Right renal pelvis (tissue), 4 donors: ENCODE measurements at places on chromosomes 5 and 9.

GRCh38 chr9:94720846-94721549 lies 5.5 kb upstream of the AOPEP start:
- DNase-seq: no peak

DNA sequence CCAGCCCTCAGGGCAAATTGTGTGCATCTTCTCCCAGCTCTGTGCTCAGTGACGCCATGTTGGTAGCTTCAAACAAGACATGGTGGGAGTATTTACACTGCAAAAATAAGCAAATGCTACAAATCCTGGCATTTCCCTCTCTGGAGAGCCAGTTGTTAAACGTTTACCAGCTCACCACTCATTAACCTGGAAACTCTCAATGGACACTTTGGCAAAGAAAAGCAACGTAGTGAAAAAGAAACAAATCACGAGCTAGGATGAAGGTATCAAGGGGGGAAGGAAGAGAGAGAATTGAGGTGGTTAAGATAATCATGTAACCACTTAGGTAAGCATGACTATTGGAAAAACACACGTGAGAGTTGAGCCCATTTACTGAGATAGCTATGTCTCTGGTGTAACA lies 72.5 kb downstream of the MRPS30 start:
- DNase-seq: no peak

GRCh38 chr9:90838098-90838497 lies 36.5 kb downstream of the SYK start:
- DNase-seq: no peak

DNA sequence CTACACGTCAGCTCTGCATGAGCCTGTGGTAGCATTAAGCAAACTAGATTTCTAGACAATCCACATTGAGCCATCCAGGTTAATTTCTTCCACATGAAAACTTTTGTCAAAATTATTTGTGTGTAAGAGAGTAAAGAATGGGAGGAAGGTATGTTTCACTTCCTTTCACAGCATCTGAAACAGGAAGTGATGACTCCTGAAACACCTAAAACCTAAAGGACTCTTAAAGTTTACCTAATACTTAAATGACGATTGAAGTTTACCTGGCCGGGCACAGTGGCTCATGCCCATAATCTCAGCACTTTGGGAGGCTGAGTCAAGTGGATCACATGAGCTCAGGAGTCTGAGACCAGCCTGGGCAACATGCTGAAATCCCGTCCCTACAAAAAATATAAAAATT lies 223.8 kb downstream of the CEMIP2 start:
- no peak for DNase-seq

- no peak for DNase-seq
These were observed 18.4 kb upstream of the DDX41 start for GRCh38 chr5:177535125-177535524.

DNA sequence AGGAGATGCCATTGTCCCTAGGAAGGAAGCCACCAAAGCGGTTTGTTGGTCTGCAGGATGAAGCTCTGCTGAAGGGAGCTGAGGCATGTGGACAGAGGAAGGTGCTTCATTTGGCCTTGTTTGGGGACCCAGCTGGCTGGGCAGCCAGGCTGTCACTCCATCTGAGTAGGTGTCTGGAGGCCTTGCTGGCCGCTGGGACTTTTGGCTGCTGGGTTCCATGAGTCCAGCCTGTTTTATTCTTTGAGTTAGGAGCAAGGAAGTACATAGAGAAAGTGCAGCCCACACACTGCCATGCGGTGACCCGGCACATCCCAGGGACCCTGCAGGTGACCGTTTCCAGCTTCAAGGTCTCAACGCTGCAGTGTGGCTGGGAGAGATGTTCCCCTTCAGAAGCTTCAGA lies 251.2 kb upstream of the IRX4 start:
- DNase-seq: no peak

DNA sequence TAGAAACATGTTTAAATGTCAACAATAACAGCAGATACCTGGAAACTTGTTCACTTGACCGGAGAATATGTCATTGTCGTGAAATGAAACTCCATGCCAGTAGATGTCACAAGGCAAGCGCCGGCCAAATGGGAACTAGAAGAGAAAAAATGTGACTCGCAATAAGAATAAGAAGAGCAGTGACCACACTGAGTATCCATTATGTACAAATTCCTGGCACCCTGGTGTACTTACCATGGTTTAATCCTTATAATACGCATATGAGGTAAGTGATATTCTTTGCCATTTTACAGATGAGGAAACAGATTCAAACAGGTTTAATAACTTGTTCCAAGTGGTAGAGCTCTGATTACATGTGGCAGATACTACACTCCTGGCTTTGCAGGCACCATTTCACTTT lies 53.9 kb downstream of the TTLL11 start:
- DNase-seq: no peak

GRCh38 chr9:120920806-120921178 lies 5.8 kb downstream of the TRAF1 start:
- DNase-seq: no peak

GRCh38 chr9:102521097-102521755 lies 473.9 kb upstream of the CYLC2 start:
- no peak for DNase-seq

GRCh38 chr5:886036-886435 lies 6.6 kb downstream of the BRD9 start:
- no peak for DNase-seq

DNA sequence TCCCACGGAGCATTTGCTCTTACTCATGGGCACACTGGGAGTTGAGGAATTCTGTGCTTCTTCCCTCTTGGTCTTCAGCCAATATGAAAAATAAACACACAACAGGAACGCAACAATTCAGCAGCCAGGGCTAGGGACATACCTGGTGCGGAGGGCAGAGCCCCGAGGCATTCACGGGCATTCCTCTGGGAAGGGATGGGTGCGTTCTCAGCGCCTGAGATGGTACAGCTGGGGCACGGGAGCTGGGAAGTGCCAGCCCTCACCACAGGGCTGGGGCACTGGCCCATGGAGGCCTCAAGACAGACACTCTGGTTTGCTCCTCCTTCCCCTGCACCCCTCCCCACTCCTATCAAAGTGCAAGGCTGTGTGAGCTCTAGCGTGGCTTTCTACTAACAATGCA lies 2.1 kb downstream of the SLC6A3 start:
- DNase-seq: no peak

GRCh38 chr9:134445000-134445399 lies 118.7 kb downstream of the RXRA start:
- no peak for DNase-seq

DNA sequence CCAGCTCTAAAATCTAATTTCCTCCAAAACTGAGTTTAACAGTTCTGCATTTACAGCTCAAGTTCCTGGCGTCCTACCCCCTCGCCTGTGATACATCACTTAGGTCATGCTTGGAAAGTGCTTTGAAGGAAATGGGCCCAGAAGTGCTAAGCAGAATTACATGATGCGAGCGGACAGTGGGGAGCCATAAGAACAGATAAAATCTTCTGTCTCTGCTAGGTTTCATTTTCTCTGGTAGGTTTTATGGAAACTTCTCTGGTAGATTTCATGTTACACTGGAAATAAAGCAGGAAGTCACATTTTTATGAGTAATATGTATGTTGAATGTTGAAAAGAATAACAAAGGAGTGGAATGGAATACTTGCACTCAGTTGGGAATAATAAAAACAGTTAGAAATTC lies 138.3 kb downstream of the ZDHHC21 start:
- no peak for DNase-seq

DNA sequence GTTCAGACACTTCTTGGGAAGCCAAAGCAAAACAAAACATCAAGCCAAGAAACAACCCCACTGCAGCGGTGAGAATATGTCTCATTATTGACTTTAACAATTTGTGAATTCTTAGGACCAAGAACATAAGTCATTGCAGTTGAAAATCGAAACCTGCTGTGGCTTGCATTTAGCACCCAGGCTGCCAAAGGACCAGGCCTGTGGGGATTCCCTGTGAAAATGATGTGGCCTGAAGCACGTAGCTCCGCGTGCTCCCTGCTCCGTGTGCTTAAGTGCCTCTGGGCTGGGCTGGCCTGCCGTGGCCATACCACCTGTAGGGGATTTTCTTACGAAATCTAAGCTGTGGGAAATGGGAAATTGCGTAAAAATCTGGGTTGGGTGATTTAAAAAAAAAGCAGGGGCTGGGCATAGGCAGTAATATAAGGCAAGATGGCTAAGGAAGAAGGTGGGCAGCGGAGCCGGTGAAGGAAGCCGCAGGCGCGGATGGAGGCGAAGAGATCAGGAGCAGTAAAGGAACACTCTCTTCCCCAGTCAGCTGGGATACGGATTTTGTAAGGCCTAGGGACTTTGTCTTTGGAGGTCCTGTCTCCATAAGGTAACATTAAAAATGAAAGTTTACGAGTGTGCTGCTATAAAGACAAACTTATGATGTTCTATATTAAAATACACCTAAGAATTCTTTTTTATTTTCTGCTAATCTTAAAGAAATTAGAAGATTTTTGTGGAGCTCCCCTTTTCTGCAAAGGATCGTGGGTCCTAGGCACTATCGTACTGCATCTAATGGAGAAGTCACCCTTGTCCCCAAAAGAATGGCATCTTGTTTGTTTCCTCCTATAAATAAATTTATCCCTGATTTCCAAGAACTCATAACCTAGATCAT lies 189.6 kb upstream of the SEMA6A start:
- DNase-seq: no peak

- DNase-seq: no peak
These were observed 527.5 kb upstream of the NMUR2 start for GRCh38 chr5:152932621-152933020.

DNA sequence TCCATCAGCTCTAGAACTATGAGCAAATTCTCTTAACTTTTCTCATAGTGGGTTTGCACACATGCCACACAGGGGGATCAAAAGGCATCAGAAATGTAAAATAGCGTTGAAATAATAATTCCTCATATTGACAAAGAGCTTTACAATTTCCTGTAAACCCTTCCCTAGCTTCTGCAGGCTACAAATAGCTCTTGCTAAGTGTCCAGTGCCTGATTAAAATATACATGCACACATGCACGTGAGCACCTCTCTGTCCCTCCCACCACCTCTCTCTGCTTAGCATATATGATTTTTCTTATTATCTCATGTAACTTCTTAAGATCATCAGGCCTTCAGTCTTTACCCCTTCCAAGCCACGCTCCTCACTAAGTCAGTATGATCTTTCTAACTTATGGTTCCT lies 13.7 kb upstream of the PPP2R2B start:
- DNase-seq: no peak

DNA sequence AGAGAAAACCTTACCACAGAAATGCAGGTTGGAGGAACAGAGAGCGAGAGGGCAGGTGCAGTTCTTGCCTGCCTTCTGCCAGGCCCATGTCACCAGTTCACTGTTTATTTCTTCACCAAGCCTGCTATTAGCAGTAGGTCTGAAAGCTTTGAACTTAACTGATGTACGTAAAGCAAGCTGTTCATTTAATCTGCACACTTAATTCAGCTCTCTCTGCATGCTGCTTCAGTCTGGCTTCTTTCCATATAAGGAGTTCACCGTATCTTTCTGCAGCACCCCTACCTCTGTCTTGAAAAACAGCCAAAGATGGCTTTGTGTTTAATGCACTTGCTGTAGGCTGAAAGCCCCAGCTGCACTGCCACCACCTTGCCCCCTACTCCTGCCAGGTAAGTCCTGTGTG lies 205.1 kb downstream of the RAB3C start:
- DNase-seq: no peak
